ENCODE measurements at places on chromosomes 6 and 20.

GRCh38 chr20:38759106-38759505 lies 10.8 kb downstream of the ACTR5 start:
- DNase-seq, result no peak

DNA sequence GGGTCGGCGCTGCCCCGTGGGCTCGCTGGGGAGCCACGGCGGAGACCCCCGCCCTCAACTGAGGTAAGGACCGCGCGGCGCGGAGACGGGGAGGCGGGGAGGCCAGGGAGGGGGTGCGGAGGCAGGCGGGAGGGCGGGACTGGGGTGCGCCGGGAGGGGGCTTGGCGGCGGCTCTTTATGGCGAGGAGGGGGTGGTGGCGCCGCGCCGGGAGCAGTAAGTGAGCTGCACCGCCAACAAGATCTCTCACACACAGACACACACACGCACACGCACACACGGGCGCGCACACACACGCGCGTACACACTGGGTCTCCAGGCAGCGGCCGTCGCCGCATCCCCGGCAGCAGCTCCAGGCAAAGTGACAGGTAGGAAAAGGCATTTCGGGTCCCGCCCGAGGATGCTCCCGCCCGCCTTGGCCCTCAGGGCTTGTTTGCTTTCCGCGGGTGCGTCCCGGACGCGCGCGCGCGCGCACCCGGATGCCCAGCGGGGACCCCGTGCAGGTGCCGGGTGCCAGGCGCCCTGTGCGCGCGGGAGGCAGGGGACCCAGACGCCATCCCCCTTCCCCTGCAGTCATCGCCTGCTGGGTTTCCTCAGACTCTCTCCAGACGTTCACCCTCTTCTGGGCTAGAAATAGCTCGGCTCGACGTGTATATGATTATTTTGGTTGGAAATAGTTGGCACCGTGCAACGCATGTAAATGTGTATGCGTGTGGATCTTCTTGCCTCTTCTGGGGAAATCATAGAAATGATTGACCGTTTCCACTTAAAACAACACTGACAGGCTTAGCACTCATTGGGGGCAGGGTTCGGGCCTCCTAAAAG lies at the start of gene PLCB4:
PLCB4 (plus strand) TSS at position 247 of the 823 bp plus-strand sequence. CDS start 238,728 bp downstream, outside the sequence.
- peak; percentile 35 for DNase-seq

- DNase-seq, result peak; percentile 77
These were observed at the start of gene EHMT2 for GRCh38 chr6:31897612-31898382. EHMT2 (minus strand) TSS chr6:31897698; CDS start chr6:31897677, 21 bp downstream.

DNA sequence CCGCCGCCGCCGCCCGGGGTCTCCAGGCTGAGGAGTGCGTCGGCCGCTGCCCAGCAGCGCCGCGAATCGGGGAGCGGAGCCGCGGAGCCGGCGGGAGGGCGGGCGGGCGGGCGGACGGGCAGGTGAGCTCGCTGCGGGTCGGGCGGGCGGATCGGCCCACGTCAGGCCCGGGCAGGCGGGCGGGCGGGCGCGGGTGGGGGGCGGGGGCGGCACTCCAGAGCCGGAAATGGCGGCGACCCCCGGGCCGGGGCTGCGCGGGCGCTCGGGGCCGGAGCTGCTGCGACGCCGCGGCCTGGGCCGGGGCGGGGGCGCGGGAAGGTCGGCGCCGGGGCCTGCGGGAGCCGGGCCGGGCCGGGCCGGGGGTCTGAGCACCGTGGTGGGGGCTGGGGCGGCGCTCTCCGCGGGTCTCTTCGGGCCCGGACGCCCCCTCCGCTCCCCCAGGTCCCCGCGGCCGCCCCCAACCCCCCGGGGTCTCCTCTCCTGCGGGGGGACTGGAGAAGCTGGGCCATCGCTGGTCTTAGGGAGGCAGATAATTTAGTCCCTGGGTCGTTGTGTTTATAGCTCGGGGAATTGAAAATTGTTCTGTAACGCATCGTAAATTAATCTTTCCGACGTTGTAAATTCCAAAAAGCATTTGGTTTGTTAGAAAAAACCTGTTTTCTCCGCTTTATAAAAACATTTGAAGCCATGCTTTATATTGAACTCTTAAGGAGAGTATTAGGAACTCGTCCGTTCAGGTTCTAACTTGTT lies 451 bp downstream of the DNAJC5 start:
- DNase-seq, result no peak

- DNase-seq, result no peak
These were observed 54.6 kb downstream of the DLL1 start for GRCh38 chr6:170236131-170236836.

- no peak for DNase-seq
These were observed 53.1 kb upstream of the SMOC2 start for GRCh38 chr6:168387911-168388310.

DNA sequence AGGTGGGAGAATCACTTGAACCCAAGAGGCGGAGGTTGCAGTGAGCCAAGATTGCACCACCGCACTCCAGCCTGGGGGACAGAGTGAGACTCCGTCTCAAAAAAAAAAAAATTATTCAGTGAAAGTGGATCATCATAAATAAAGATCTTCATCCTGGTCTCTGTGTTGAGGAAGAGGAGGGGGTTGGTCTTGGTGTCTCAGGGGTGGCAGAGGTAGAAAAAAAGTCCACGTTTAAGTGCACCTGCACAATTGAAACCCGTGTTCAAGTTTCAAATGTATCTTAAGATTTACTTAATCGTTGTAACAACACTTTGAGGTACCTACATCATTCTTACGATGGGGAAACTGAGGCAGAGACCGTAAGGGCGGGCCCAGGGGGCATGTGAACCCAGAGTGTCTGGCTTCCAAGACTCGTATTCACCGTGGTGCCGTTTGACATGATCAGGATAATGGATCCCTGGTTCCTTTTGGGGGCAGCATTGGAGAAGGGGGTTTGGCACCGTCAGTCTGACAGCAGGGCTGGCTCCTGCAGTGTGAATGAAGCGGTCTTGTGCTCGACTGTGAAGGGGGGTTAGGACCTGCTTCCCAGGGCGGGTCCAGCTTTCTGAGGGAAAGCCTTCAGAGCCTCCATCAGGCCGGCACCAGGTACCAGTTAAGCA lies 32.9 kb upstream of the ID1 start:
- no peak for DNase-seq

DNA sequence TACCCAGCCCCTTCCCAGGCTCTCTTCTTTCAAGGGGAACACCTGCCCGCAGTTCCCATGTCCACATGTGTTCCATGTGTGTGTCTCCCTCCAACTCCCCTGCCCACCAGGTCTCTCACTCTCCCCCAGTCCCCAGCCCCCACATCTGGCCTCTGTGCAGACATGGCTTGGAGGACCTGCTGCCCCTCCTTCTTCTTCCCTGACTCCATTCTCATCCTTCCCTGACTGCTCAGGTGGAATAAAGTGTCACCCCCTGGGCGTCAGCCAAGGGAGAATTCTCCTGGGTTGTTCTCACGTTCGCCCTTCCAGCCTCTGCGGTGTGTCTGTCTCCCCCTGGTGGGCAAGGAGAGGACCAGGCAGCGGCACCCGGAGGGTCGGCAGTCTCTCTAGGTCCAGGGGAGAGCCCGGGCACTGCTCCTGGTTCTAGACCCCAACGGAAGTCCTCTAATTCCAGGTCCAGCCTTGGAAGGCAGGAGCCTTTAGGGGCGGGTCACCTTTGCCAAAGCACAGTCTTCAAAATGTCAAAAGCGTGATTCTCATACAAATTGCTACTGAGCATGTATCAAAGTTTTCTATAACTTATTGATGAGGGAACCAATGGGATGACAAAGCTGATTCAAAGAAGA lies 50.5 kb downstream of the EBF4 start:
- peak; percentile 87 for DNase-seq

DNA sequence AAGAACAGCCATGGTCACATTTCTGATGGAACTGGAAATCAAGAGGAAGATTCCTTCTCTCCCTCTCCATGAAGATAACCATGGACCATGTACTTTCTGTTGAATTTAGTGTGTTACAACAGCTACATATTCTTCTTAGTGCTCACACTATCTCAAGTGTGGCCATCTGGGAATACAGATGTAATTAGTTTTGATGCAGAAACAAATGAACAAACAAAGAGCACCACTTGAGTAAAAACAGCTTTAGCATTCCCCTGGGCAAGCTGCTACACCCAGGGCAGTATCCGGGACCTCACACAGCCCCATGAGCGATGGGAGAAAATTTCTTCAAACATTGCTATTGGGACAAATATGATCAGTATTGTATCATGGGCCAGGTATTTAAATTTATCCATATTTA lies 75.2 kb downstream of the RAMACL start:
- no peak for DNase-seq

DNA sequence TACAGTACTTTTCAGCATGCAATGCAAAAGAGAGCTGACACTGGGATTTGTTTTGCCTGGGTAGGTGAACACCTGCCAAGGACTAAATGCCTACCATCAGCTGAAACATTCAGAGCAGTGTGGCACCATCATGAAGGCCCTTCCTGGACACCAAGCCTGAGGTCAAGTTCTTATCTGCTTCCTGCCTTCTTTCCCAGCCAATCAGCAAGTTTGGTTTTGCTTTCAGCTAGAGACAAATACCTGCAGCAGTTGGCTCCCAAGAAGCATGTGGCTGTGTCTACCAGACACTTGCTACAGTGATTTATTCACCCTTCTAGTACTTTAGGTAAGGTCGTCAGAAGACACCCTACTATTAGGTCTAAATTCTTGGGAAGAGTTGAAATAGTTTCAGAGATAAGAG lies 112.8 kb downstream of the TBX18 start:
- DNase-seq, result no peak

- no peak for DNase-seq
These were observed 86.4 kb upstream of the CBLN4 start for GRCh38 chr20:56091628-56092234.

DNA sequence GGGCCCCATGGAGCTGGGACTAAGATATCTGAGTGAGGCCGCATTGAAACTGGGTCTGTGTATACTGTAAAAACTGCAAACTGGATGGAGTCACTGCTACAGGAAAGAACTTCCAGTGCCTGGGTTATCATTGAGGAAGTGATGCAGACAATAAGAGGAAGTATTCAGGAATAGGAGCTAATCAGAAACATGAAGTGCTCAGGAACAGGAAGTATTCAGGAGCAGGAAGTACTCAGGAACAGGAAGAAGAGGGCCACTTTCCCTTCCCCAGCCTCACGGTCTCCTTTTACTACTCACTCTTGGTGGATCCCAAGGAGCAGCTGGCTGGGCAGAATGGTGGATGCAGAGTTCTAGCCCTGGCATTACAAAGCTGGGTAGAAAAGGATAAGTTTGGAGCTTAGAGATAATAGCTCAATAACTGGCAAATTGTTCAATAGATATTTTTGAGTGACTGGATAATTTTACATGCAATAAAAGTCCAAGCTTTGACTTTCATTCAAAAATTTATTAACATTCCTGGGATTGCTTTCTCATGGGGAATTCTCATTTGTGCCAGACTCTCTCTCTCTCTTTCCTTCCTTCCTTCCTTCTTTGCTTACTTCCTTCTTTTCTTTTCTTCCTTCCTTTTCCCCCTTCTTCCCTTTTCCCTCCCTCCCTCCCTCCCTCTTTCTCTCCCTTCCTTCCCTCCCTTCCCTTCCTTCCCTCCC lies 82.2 kb upstream of the PAX1 start:
- no peak for DNase-seq

DNA sequence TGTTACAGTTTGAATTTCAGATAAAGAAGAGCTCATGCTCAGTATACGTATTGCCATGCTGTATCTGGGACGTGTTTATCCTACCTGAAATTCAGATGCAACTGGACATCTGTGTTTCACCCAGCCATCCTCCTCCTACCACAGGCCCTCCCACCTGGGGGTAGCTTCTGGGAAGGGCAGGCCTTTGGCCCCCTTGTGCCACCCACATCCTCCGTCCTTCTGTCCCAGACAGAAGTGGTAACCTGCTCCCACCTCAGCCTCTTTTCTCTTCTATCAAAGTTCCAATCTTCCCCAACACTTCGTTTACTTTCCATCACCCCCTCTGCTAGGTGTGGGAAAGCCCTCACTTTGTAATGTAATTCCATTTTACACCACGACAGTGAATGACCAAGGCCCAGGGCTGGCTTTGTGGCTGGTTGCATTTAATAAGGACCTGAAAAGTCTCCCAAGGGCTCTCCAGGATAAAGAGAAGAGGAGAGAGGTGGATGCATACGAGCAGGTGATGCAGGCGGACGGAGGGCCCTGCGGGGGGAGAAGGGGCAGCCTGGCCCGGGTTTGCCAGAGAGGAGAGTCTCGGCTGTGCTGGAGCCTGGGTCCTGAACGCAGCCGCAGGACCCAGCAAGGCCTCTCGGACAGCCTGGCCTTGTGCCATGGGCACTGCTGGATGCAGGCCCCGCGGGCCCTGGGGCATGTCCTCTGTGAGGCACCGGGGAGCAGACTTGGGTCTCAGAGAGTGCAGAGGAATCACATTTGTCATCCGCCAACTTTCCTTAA lies 98.4 kb downstream of the PSMB1 start:
- no peak for DNase-seq

DNA sequence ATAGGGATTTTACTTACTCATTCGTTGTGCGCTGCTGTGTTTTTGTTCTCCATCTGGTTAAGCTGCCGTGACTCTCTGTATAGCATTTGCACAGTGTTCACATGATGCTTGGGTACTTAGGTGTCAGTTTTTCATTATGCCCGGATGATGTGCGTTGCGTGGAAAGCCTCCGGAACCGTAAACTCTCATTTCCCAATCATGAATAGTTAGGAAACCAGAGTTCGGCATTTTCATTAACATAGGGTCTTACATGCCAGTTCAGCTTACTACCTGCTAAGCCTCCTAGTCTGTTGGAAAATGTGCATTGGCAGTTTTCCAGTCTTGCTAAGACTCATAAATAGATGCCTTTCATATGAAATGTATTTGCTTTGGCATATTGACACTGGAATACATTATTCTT lies 483.4 kb upstream of the FLRT3 start:
- no peak for DNase-seq

DNA sequence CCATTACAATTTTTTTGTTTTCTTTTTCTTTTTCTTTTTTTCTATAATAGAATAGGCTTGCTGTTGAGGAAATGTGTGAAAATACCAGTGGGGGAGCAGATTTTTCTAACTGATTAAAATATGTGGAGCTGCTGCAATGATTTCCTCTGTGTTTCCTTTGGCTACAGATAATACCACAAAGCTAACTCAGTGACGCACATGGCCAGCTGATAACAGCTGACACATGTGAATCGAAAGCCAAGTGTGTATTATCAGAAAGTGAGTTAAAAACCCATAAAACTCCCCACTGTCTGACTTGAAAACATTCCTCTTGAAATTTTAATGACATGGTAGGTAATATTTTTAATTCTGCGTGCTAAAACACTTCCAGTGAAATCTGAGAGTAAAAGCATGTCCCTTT lies 70.8 kb upstream of the AHI1 start:
- DNase-seq, result no peak

DNA sequence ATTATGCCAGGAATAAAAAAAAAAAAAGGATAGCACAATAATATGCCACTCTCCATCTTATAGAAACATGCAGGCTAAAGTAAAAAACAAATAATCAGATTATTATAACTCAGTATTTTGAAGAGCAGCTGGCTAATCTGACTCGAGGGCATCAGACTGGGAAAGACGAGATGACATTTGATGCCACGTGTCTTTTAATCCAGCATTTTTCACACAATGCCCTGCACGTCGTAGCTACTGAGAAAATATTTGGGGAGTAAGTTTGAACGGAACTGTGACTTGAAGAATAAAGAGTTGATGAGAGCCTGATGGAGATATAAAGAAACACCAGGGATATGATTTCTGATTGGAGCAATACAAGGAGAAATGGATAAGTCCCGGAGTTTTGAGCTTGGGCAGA lies 237.7 kb downstream of the ARID1B start:
- DNase-seq, result no peak

- DNase-seq, result no peak
These were observed 154.4 kb upstream of the JAG1 start for GRCh38 chr20:10828180-10828579.

Measured in HuH-7.5 (cell line).